Esophagus muscularis mucosa (tissue), 4 donors: ENCODE measurements at places on chromosomes 2 and 18.

DNA sequence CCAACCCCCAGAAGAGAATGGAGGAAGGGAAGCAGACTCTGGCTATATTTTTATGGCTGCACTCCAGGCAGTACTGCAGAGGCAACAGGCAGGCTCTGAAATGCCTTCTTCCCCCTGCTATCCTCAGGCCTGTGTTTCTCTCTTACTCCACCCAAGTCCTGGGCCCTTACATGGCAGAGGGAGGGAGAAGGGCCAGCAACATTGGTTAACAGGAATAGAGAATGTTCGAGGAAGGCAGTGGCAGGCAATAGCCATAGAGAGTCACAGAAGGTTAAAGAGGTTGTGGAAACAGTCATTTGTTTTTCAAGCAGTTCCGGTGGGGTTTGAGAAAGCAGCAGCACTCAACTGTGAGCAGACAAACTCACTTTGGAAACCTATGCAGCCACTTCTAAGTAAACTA lies 15.1 kb upstream of the DARS1 start:
- H3K4me1 ChIP-seq: peaks cover 20% of the 10 kb centered on the region
- H3K27me3 ChIP-seq: no peaks in the 10 kb centered on the region
- no peak overlapping the region for H3K4me3 ChIP-seq
- H3K36me3 ChIP-seq: no peaks in the 10 kb centered on the region

GRCh38 chr2:17857021-17857420 lies 21.4 kb upstream of the KCNS3 start:
- no peak overlapping the region for H3K4me3 ChIP-seq
- DNase-seq: no peak
- no peaks in the 10 kb centered on the region for H3K36me3 ChIP-seq
- H3K27me3 ChIP-seq: no peaks in the 10 kb centered on the region

DNA sequence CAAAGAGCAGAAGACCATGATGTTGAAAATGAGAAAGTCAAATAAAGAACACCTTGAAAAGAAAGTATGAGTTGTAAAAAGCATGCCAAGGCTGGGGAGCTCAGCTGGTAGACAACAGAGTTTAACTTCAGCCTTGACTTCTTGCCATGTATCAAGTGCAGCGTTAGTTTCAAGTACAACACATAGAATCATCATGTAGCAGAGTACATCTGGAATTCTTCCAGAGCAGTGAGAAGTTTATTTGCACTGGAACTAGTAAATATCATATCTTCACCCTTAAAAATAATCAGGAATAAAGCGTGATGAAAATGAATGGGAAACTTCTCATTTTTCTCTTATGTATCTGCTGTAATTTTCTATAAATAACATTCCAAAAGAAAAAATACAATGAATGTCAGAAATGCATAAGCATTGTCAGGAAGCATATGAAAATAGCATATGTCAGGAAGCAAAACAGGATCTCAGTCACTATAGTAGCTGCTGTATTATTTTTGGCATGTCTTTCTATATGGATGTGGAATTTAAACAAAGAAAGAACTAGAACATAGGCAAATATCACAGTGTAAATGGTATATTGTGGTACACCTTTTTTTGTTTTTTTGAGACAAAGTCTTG lies 10.1 kb upstream of the SULT1C4 start:
- no peak overlapping the region for H3K27ac ChIP-seq
- no peak overlapping the region for H3K4me3 ChIP-seq
- H3K36me3 ChIP-seq: no peaks in the 10 kb centered on the region
- no peaks in the 10 kb centered on the region for H3K27me3 ChIP-seq
- no peaks in the 10 kb centered on the region for H3K4me1 ChIP-seq

GRCh38 chr2:216799873-216800431 lies 59.9 kb downstream of the TNP1 start:
- no peaks in the 10 kb centered on the region for H3K36me3 ChIP-seq
- no peak overlapping the region for H3K4me3 ChIP-seq
- H3K27ac ChIP-seq: peak overlapping the region; percentile 49
- DNase-seq: no peak
- H3K4me1 ChIP-seq: peaks cover 22% of the 10 kb centered on the region

DNA sequence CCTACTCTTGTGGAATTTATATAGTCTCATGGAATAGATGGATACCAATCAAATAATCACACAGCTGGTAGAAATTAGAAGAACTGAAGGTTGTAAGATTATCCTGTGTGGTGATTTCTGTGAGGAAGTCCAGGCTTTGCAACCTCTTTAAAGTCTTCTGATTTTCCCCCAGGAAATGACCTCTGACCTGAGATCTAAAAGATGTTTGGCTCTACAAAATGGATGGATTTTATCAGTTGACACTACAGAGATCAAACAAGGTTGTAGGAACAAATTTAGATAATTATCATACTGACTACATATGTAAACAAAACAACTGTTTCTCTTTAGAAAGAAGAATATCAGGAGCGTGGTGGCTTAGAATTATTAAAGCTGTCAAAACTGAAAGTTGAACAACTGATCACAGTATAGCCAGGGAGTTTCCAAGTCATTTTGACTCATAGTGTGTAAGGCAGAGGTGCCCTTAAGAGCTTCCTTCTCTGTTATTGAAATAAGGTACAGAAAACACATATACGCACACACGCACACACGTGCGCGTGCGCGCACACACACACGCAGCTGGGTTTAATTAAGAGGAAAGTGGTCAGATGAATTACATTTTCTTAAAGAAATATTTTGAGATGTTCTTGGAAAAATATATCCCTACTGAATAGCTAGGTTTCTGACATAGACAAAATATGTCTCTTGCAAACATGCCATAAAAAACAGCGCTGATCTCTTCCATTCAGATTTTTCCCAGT lies 35.5 kb upstream of the PELI1 start:
- H3K4me3 ChIP-seq: no peak overlapping the region
- H3K36me3 ChIP-seq: no peaks in the 10 kb centered on the region
- no peak overlapping the region for H3K27ac ChIP-seq
- no peaks in the 10 kb centered on the region for H3K27me3 ChIP-seq

- H3K4me1 ChIP-seq: no peaks in the 10 kb centered on the region
- DNase-seq: no peak
- H3K27ac ChIP-seq: no peak overlapping the region
- no peak overlapping the region for H3K4me3 ChIP-seq
- no peaks in the 10 kb centered on the region for H3K27me3 ChIP-seq
- no peaks in the 10 kb centered on the region for H3K36me3 ChIP-seq
Observed at GRCh38 chr18:10367836-10368235, 86.6 kb upstream of the APCDD1 start.

DNA sequence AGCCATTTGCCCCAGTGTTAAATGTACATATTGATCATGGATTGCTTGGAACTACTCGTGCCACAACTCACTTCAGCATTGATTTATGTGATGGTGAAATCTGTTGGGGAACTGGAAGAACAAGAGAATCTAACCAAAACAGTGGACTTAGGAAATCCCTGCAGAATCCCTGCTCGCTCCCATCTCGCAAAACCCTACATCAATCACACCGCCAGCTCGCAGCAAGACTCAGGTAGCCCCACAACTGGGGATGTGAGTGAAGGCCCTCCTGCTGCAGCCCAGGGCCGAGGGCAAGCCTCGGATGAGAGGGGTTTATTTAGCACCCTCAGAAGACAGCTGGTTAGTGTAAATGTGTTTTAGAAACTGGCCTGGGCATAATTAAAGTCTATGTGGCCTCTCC lies 171.6 kb downstream of the ANAPC1 start:
- no peak overlapping the region for H3K4me3 ChIP-seq
- DNase-seq: peak; percentile 75
- H3K27ac ChIP-seq: no peak overlapping the region
- H3K4me1 ChIP-seq: peaks cover 28% of the 10 kb centered on the region
- H3K27me3 ChIP-seq: no peaks in the 10 kb centered on the region

DNA sequence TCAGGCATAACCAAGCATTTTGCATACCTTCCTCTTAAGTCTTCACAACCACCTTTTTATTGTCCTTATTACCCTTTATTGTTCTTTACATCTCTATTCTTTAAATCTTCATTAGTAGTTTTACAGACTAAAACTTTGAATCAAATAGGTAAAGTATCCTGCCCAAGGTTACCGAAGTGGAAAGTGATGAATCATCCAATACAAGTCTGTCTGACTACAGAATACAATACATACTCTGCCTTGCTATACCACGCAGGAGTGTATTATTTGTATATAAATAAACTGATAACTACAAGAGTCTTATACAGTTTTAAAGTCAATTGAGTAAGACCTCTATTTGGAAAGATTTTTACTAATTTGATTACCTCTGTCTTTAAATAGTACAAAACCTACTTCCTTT lies 196.0 kb downstream of the ZEB2 start:
- H3K27me3 ChIP-seq: no peaks in the 10 kb centered on the region
- no peak overlapping the region for H3K27ac ChIP-seq
- no peak overlapping the region for H3K4me3 ChIP-seq
- no peak for DNase-seq

- H3K4me1 ChIP-seq: no peaks in the 10 kb centered on the region
- peak; percentile 85 for DNase-seq
- no peak overlapping the region for H3K4me3 ChIP-seq
- no peak overlapping the region for H3K27ac ChIP-seq
- H3K36me3 ChIP-seq: no peaks in the 10 kb centered on the region
Observed at GRCh38 chr18:51525453-51526225, 328.2 kb upstream of the MEX3C start.

DNA sequence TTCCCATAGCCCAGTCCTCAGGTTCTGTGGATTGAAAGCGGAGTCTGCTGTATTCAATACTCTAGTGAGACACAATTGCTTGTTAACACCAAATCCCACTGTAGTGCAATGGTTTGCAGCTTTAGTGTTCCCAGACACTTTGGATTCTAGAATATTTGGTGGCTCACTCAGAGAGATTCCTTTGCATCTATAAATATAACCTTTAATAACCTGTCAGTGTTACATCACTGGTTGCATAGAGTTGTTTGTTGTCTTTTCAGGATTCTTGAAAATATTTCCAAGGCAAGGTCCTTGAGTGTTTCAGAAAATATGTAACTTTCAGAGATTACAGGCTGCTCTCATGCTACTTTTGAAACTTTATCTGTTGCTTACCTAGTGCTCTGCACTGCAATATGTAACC lies 157.5 kb downstream of the ZEB2 start:
- H3K27ac ChIP-seq: no peak overlapping the region
- H3K4me1 ChIP-seq: no peaks in the 10 kb centered on the region
- H3K36me3 ChIP-seq: no peaks in the 10 kb centered on the region
- H3K4me3 ChIP-seq: no peak overlapping the region
- no peaks in the 10 kb centered on the region for H3K27me3 ChIP-seq
- no peak for DNase-seq

DNA sequence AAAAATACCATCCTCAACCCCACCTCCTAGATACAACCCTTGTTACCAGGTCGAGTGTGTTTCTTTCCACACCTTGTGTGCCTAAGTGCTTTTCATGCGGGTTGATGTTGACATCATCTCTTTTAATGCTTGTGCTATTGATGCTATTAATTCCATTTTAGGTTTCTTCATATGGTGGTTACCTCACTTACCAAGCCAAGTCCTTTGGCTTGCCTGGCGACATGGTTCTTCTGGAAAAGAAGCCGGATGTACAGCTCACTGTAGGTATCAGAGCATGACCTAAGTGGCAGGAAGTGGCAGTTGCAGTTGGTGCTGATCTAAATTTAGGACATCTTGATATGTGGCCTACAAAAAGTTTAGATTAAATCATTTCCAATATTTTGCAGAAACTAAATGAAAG lies 149.9 kb upstream of the TTC39C start:
- no peak for DNase-seq
- H3K4me1 ChIP-seq: no peaks in the 10 kb centered on the region
- peaks cover 8% of the 10 kb centered on the region for H3K36me3 ChIP-seq
- no peaks in the 10 kb centered on the region for H3K27me3 ChIP-seq
- H3K4me3 ChIP-seq: no peak overlapping the region

- no peak overlapping the region for H3K27ac ChIP-seq
- no peaks in the 10 kb centered on the region for H3K27me3 ChIP-seq
- H3K4me3 ChIP-seq: no peak overlapping the region
- no peaks in the 10 kb centered on the region for H3K4me1 ChIP-seq
- no peaks in the 10 kb centered on the region for H3K36me3 ChIP-seq
- no peak for DNase-seq
Observed at GRCh38 chr18:2337552-2338141, 233.7 kb downstream of the METTL4 start.

DNA sequence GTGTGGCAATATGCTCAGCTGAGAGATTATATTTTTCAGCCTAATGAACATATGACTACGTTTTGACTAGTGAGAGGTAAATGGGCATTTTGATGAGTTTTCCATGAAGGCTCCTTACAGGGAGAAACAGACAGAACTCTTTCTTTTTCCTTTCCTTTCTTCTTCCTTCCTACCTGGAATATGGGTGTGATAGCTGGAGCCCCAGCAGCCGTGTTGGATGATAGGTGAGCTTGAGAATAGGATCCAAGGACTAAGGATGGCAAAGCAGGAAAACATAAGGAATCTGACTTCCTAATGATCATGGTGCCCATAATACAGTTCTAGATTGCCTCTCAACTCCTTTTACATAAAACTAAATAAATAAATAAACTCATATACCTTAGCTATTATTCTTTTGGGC lies 124.0 kb downstream of the MAIP1 start:
- DNase-seq: no peak
- H3K36me3 ChIP-seq: no peaks in the 10 kb centered on the region
- no peak overlapping the region for H3K4me3 ChIP-seq
- no peak overlapping the region for H3K27ac ChIP-seq
- H3K27me3 ChIP-seq: no peaks in the 10 kb centered on the region

- H3K4me3 ChIP-seq: no peak overlapping the region
- DNase-seq: no peak
- H3K27ac ChIP-seq: no peak overlapping the region
- H3K4me1 ChIP-seq: no peaks in the 10 kb centered on the region
- H3K27me3 ChIP-seq: no peaks in the 10 kb centered on the region
Observed at GRCh38 chr18:22827741-22828140, 105.4 kb upstream of the RBBP8 start.

- H3K27me3 ChIP-seq: no peaks in the 10 kb centered on the region
- H3K36me3 ChIP-seq: no peaks in the 10 kb centered on the region
- H3K27ac ChIP-seq: no peak overlapping the region
- no peaks in the 10 kb centered on the region for H3K4me1 ChIP-seq
- H3K4me3 ChIP-seq: no peak overlapping the region
Observed at GRCh38 chr2:135657806-135658582, 83.7 kb upstream of the UBXN4 start.

GRCh38 chr2:109187711-109188495 lies 58.9 kb downstream of the SH3RF3 start:
- H3K36me3 ChIP-seq: no peaks in the 10 kb centered on the region
- no peak overlapping the region for H3K4me3 ChIP-seq
- DNase-seq: no peak
- peaks cover 31% of the 10 kb centered on the region for H3K4me1 ChIP-seq
- no peak overlapping the region for H3K27ac ChIP-seq
- no peaks in the 10 kb centered on the region for H3K27me3 ChIP-seq

- no peaks in the 10 kb centered on the region for H3K36me3 ChIP-seq
- no peak for DNase-seq
- H3K4me1 ChIP-seq: no peaks in the 10 kb centered on the region
- no peak overlapping the region for H3K27ac ChIP-seq
Observed at GRCh38 chr2:149185942-149186490, 144.4 kb upstream of the LYPD6 start.
